HFFc6 (cell line): ENCODE measurements at places on chromosomes 2 and 18.

GRCh38 chr18:55641486-55641885 is 53.5 kb upstream of the TCF4 start:
- DNase-seq, result no peak
- peaks cover 16% of the 10 kb centered on the region for H3K36me3 ChIP-seq
- H3K27me3 ChIP-seq, result no peaks in the 10 kb centered on the region; the same call in 1 of the 2 replicates
- no peaks in the 10 kb centered on the region for H3K4me1 ChIP-seq

DNA sequence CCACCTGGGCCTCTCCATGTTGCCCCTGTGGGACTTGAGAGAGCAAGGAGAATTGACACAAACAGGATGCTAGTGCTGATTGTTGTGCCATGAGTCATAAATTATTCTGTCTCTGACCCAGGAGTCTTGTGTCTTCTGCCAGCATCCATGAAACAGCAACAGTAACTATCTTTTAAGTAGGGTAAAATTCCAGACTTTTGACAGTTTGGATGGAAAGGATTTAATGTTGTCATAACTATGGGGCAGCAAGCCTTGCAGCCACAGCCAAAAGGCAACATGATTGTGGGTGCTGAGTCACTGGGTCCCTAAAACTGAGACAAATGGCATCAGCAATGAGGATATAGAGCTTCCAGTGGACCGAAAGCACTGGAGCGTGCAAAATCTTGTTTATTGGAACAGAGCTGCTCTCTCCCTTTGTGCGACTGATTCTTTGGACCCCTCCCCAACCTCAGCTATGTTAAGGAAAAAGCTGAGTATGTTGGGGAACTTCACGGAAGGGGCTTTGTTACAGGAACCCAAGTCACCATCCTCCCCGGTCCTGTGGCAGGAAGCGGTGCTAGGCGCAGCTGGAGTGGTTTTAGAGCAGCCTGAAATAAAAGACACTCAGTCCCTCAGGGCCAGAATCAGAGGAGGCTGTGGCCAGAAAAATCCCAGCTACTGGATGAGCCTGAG is 9.6 kb upstream of the ITPRIPL1 start:
- H3K27ac ChIP-seq, result peak overlapping the region; percentile 95
- peak overlapping the region; percentile 67 for H3K4me3 ChIP-seq
- DNase-seq, result peak; percentile 92
- H3K36me3 ChIP-seq, result no peaks in the 10 kb centered on the region; the same call in 1 of the 2 replicates
- peaks cover 1% of the 10 kb centered on the region for H3K27me3 ChIP-seq

DNA sequence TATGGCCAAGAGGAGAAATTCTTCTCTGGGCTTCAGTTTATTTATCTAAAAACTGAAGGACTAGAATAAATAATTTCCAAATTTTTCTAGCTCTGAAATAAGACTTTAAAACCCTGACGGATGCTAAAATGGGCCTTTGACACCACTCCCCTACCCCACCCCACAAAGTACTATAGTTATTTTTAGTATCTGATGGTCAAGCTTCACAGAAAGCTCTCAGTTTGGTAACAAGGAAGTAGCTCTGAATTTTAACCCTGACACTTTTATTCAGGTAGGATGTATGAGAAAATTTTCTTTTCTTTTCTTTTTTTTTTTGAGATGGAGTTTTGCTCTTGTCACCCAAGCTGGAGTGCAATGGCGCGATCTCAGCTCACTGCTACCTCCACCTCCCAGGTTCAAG is 2.4 kb downstream of the RBKS start:
- H3K4me1 ChIP-seq, result peaks cover 79% of the 10 kb centered on the region
- peaks cover 14% of the 10 kb centered on the region; the same call in 1 of the 2 replicates for H3K36me3 ChIP-seq
- peak overlapping the region; percentile 98; the same call in 1 of the 2 replicates for H3K27ac ChIP-seq
- no peak overlapping the region; the same call in 1 of the 2 replicates for H3K4me3 ChIP-seq
- no peak for DNase-seq

- no peaks in the 10 kb centered on the region for H3K36me3 ChIP-seq
- DNase-seq, result peak; percentile 47
- peaks cover 2% of the 10 kb centered on the region; the same call in 1 of the 2 replicates for H3K27me3 ChIP-seq
- no peak overlapping the region for H3K27ac ChIP-seq
- H3K4me3 ChIP-seq, result no peak overlapping the region
These were observed 7.6 kb upstream of the MSTN start for GRCh38 chr2:190069936-190070696.

GRCh38 chr2:3730646-3731045 is 27.3 kb downstream of the DCDC2C start:
- H3K27me3 ChIP-seq, result peaks cover 1% of the 10 kb centered on the region
- no peak overlapping the region for H3K27ac ChIP-seq
- peak; percentile 9 for DNase-seq

DNA sequence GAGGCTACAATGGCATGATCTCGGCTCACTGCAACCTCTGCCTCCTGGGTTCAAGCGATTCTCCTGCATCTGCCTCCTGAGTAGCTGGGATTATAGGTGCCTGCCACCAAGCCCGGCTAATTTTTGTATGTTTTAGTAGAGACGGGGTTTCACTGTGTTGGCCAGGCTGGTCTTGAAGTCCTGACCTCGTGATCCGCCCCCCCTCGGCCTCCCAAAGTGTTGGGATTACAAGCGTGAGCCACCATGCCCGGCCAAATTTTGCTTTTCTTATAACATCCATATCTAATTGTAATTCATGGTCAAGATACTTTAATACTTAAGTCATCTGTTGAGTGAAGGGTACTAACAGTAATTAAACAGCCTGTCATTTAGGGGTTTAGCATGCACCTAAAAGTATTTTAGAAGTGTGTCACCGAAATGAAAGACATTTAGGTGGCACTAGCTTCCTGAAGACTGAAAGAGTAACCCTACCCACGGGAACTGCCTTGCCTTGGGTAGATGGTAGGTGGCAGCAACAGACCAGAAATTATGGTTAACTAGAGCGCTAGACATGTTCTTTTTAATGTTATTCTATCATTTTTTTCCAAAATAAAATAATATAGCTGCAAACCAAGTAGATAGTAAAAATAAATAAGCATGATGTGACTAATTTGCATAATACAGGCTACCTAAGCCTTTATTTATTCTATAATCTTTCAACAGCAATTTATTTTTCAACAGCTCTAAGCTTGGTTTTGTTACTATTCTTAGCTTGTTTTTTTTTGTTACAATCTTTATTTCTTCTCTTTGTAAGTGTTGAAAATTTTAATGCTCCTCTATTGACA is 8.6 kb upstream of the ACYP2 start:
- H3K27me3 ChIP-seq, result peaks cover 2% of the 10 kb centered on the region; the same call in 1 of the 2 replicates
- peaks cover 22% of the 10 kb centered on the region for H3K4me1 ChIP-seq
- H3K4me3 ChIP-seq, result peak overlapping the region; percentile 33; the same call in 1 of the 2 replicates
- DNase-seq, result peak; percentile 56
- H3K36me3 ChIP-seq, result no peaks in the 10 kb centered on the region
- H3K27ac ChIP-seq, result no peak overlapping the region

DNA sequence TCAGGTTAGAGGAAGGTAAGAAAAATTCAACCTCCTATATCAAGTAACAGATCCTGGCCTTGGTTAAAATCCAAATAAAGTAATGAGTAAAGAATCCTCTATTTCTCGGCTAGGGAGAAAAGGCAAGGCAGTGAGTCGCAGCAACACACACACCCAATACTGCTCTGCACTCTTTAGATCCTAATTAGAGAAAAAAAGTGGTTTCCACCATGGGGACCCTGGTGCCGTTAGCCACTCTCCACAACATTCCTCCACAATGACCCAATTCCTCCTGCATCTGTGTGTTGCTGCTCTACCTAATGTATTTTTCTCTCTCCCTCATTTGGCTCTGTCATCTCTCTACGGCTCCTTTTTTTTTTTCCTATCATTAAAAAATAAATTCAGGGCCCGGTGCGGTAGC is 462.7 kb downstream of the METTL4 start:
- H3K4me1 ChIP-seq, result peaks cover 49% of the 10 kb centered on the region
- DNase-seq, result peak; percentile 53
- peak overlapping the region; percentile 4 for H3K27ac ChIP-seq
- peak overlapping the region; percentile 55 for H3K4me3 ChIP-seq
- H3K27me3 ChIP-seq, result peaks cover 1% of the 10 kb centered on the region; the same call in 1 of the 2 replicates
